ENCODE measurements at places on chromosomes 1 and 21.

GRCh38 chr1:152067150-152067549, 21.7 kb downstream of the TCHHL1 start:
- DNase-seq: no peak

DNA sequence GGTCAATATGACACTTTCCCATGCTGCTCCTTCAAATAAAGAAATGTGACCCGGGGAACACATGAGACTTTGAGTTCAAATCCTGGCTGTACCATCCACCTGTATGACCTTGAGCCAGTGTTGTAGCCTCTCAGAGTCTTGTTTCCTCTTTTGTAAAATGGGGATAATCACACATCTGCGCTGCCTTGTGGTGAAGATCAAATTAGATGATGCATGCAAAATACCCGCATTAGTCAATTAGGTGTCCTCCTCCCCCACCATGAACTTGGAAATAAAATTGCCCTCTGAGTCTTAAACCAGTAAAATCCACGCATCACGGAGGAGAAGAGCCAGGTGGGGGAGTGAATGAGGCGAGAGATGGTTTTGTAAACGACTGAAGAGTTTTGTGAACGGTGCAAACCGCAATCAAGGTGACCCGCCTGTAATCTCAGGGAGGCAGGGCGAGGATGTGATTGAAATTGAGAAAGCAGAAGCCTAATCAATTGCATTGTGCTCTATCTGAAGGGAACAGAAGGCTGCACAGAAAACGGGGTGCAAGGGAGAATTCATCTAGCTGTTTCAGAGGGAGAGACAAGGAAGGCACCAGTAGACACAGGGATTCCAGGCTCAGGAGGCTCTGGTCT, 5.8 kb upstream of the AHDC1 start:
- no peak for DNase-seq

DNA sequence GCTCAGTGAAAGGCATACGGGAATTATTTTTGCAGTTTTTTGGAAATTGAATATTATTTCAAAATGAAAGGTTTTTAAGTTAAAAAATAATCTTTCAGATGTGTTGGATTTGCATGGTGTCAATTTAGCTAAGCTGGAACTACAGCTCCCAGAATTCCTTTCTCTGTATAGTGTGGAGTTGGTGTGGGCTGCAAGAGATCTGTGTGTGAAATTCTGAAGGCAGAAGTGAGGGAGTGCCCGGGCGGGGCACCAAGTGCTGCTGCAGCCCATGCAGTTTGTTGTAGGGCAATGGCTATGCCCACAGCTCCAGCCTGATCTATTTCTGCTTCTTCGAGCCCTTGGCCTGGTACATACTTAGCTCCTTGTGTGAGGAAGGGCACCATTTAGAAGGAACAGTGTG, 60.5 kb upstream of the CSF1 start:
- no peak for DNase-seq

- DNase-seq: no peak
Measured at GRCh38 chr1:46445773-46446256, 43.8 kb upstream of the DMBX1 start.

DNA sequence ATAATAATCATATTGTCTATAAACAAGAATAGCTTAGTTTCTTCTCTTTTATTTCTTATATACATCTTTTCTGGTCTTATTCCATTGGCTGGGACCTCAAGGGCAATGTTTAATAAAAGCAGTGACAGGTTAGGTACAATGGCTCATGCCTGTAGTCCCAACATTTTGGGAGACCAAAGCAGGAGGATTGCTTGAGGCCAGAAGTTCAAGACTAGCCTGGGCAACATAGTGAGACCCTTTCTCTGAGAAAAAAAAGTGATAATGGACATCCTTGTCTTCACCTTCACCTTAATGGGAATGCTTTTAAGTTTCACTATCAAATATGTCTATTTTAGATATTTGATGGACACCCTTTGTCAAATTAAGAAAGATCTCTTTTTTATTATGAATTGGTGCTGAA, 8.1 kb downstream of the B3GALT5 start:
- DNase-seq: no peak

DNA sequence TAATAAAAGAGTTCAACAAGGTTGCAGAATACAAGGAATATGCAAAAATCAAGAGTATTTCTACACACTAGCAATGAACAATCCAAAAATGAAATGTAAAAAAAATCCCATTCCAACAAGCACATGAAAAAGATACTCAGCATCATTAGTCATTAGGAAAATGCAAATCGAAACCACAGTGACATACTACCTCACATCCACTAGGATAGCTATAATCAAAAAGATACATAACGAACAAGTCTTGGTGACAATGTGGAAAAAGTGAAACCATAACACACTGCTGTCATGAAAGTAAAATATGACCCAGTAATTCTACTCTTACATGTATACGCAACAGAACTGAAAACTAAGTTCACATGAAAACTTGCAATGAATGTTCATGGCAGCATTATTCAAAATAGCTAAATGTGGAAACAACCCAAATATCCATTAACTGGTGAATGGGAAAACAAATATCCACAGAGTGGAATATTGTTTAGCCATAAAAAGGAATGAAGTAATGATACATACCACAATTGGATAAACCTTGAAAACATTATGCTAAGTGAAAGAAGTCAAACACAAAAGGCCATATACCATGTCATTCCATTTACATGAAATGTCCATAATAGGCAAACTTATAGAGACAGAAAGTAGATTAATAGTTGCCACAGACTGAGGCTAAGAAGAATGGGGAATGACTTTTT, 34.3 kb downstream of the PIK3R3 start:
- no peak for DNase-seq

DNA sequence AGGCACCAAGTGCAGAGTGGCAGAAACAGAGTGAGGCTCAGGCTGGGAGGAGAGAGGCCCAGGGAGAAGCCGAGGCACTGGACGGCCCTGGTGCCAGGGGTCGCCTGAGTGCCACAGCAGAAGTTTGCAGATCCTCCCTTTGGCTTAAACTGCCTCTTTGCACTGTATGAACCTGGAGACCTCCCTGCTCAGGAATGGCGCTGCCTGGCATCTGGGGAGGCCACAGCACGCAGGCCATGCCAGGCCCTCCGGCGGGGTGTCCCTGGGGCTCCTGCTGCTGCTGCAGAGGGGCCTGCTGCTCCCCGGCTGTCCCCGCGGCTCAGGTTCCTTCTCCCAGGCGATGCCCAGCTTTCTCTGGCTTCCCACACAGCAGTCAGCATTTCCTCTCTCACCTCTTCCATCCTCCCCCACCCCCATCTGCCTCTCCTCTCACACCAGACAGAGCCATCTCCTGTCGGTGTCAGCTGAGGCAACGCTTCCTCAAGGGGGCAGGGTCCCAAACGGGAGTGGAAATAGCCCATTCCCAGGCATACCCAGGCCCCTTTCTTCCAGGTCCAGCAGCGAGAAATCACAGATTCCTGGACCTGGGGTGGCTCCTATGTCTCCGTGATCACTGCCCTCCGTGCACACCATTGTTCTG, 35.2 kb downstream of the SYT6 start:
- no peak for DNase-seq

- DNase-seq: no peak
Measured at GRCh38 chr1:209862391-209863356, 34.9 kb downstream of the UTP25 start.

DNA sequence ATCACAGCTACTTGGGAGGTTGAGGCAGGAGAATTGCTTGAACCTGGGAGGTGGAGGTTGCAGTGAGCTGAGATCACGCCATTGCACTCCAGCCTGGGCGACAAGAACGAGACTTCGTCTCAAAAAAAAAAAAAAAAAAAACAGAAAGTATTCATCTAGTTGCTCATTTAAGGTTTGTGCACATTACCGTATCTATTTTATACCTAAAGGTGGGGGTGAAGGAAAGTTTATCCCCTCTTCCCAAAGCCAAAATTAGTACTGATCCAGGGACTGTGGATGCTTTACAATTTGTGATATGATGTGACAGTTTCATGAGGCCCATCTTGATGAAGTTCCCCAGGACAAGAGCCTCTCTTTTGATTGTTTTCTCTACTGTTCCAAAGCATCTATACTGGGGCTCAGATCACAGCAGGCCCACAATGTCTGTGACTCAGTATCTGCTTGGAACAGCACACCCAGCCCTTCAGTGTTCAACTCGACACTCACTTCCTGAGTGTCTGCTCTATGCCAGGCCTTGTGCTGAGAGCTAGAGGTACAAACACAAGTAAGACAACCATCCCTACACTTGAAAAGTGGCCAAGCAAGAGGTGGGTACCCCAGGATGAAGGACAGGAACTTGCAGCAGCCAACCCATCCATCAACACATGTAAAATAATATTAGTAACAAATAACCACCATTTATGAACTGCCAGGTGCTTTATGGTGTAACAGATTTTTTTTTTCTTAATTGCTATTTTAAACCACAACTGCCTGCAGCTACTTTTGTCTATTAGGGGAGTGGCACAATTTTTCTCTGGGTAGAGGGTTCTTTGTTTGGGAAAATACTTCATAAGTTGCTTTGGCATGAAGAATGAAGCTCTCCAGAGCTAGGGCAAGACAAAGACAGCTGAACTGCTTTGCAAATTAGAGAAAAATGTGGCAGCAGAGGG, 29.0 kb upstream of the KHDRBS1 start:
- no peak for DNase-seq

DNA sequence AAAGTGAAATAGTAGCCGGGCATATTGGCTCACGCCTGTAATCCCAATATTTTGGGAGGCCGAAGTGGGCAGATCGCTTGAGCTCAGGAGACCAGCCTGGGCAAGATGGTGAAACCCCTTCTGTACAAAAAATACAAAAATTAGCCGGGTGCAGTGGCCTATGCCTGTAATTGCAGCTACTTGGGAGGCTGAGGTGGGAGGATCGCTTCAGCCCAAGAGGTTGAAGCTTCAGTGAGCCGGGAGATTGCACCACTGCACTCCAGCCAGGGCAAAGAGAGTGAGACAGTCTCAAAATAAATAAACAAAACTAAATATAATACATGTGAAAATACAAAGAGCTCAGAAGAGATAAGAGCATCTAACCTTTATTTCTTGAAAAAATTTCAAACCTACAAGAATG, 2.3 kb upstream of the MSTO1 start:
- DNase-seq: no peak

DNA sequence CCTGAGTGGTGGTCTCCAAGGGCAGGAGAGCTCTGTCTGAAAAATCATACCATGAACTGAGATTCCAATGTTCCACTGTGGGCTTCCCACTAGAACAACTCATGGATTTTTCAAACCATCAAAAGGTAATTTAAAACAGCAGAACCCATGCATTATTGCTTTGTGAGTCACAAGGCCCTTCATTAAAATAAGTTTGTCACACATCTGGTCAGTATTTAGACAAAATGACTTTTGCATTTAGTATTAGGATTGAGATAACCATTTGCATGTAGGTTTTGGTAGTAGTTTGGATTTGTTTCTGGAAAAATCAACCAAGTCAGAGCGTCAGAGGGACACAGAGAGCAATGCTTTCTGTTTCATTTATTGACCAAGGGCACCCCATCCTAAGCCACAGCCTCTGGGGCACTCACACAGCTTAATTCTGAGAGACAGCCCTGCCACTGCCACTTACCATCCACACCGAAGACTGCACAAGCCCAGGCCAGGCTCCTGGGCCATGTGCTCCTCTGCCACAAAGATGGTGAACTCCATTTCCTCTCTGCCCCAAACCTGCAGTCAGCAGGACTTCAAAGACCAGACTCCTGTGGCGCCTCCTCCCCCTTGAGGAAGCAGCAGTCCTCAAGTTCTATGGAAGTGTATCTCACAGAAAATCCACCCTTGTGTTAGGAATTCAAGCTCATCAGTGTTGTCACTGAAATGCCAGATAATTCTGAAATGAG, 132.6 kb upstream of the DUSP10 start:
- DNase-seq: no peak

GRCh38 chr1:225933072-225933471, 7.9 kb downstream of the LEFTY2 start:
- peak; percentile 26 for DNase-seq

GRCh38 chr1:230335861-230336522, 90.1 kb downstream of the PGBD5 start:
- DNase-seq: no peak

DNA sequence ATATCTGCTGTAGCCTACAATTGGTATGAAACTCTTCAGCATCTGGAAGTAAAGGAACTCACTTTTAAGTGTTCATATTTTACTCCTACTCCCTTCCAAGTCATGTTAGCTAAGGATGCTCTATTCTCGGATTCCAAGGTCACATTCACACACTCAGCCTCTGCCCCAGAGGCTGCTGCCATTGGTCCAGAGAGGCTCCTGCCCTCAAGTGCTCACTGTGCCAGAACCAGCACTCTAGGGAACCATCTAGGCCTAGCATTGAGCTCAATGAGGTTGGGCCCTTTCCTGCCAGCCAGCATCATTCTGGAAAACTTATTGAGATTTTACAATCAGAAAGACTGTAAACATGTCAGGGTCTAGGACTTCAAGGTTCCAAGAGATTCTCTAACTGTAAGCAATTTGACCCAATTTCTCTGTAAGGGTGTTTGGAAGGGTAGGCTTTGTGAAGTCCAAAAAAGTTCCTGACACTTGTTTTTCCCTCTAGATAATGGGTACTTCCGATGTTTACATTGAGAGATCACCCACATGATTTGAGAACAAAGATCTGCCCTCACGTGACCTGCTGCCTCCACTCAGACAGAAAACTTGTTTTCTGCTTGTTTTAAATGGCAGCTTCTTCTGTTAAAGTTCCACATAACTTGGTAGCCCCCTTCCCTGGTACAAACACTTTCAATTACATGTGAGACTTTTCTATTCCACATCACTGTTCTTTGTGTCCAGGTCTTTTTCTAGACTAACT, 94.9 kb downstream of the MAB21L3 start:
- DNase-seq: no peak

GRCh38 chr21:45153358-45154318, 79.3 kb downstream of the ADARB1 start:
- no peak for DNase-seq

DNA sequence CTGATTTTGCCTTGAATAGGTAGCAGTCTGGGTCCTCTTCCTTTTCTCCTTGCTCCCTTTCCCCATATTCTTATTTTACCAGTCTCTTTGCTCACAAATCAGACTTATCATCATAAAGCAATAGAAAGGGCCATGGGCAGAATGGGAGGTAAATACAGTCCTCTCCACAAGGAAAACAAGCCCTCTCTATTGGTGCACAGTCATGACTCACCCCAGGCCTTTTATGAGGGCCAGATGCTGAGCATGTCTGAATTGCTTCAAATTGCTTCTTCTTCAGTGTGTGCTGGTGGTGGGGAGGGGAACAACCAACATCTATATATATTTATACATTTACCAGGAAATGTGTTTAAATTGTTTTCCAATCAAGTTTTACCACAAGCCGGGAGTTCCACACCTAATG, 75.2 kb downstream of the GFI1 start:
- DNase-seq: peak; percentile 40

- peak; percentile 16 for DNase-seq
Measured at GRCh38 chr1:233904633-233905415, at the start of gene SLC35F3. TSS of gene SLC35F3 (plus strand) at chr1:233904676.

GRCh38 chr21:40660461-40660860, 186.5 kb downstream of the DSCAM start:
- DNase-seq: no peak

- DNase-seq: no peak
Measured at GRCh38 chr1:30883389-30884172, 25.0 kb downstream of the SDC3 start.

DNA sequence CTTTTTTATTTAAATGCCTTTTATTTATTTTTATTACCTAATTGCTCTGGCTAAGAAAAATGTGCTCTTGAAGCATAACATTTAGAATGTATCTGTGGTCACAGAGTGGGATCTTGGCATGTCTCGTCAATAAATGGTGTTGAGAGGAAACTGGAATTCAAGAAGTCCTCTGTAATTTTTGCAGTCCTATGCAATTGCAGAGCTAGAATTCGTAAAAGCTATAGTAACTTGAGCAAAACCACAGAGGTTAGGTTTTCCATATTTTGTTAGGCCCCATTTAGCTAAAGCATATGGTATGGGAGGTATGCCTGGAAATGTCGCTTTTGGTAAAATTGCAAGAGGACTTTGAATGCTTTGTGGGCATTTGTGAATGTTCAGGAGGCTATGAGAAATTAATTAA, 466.7 kb upstream of the NFIA start:
- DNase-seq: no peak
